Ovary (tissue), 10 donors: ENCODE measurements at places on chromosomes 2 and 18.

- DNase-seq: no peak
These were observed 86.0 kb downstream of the EPHA4 start for GRCh38 chr2:221486106-221486505.

GRCh38 chr2:3558205-3559014 is at the start of gene RNASEH1:
Gene RNASEH1 (minus strand): TSS chr2:3558333. CDS start chr2:3558260, 73 bp downstream.
- DNase-seq: peak; percentile 99

- no peak for DNase-seq
These were observed 2.9 kb downstream of the CTDP1 start for GRCh38 chr18:79682481-79682880.

- DNase-seq: no peak
These were observed 63.3 kb upstream of the TTC27 start for GRCh38 chr2:32564417-32565035.

DNA sequence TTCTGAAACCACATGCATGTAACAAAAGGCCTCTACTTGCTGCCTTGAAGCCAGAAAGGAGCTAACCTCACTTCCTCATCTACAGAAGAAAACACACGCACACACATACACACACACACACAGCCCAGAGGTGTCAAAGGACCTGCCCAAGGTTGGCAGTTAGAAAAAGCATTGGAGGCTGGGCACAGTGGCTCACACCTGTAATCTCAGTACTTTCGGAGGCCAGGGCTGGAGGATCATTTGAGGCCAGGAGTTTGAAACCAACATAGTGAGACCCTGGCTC is 125.9 kb upstream of the RNF152 start:
- DNase-seq: no peak

DNA sequence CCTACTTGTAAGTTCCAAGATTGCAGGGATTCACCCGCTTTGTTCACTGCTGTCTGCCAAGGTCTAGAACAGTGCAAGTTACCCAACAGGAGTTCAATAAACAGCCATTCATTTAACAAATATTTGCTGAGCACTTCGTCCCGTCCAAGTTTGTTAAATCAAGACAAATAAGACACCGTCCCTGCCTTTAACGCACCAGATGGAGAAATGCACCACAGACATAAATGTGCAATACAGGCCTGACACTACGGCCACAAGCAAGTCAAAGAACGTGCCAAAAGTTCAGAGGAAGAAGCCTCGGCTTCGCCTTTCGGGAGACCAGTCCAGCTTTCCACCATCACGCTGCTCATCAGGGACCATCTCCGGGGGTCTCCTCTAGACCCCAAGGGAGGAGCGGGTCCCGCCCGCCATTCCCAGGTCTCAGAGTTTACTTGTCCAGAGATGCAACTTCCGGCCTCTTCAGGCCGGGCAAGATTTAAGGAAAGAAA is 429 bp downstream of the C2orf76 start:
- no peak for DNase-seq

DNA sequence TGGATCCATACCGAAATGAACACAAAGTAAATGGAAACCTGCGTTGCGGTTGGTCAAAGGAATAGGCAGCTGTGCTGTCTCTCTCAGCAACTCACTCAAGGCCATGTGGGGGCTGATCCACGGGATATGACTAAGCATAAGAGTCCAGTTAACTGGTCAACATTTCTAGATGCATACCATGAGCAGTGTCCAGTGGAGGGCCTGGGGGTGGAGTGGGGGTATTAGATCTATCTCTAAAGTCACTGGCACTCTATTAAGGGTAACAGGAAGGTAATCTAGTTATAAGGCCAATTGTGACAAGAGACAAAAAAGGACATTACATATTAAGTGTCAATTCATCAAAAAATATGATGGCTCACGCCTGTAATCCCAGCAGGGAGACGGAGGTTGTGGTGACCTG is 136.8 kb downstream of the TTC32 start:
- DNase-seq: no peak

GRCh38 chr2:63846487-63846886 is 4.8 kb downstream of the UGP2 start:
- DNase-seq: no peak

DNA sequence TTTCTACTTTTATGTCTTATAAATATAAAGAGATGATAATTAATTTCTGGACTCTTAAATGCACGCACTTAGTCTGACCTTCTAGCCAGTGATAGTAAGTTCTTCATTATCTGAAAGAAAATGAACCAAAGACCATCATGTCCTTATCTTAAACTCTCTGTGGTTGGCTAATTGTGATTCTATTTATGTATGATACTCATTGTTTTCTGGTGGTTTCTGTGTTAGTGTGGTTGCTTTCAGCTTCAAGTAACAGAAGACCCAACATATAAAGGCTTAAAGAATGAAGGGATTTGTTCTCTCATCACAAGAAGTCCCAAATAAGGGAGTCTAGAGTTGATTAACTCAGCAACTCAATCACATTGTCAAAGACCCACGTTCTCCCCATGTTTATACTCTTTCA is 225.2 kb upstream of the TANK start:
- no peak for DNase-seq

DNA sequence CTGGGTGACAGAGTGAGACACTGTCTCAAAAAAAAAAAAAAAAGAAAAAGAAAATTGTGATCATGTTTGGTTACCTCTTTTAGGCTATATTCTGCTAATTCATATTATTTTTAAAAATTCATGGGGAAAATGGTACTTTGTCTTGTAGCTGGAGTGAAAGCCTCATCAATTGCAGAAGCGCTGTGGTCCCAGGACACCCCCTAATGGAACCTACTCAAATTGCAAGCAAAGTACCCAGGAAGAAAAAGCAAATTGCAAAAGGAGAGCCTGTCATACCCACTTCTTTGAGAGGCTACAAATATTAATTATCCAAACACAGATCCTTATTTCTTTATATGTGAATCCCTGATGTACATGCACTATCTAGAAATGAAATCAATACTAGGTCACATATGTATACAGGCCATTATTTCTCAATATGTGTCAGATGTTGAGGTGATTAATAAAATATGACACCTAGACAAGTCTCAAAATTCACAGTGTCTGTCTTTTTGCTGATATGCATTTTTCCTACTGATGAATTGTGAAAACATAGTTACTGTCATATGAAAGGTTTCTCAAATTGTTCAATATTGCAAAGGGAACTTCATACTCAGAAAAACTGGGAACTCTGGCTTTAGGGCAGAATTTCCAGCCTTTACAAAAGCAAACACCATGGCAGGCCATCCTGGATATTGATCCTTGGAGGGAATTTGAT is 12.6 kb downstream of the CRACDL start:
- DNase-seq: no peak

GRCh38 chr2:27552941-27553340 is 29.9 kb upstream of the ZNF512 start:
- DNase-seq: no peak

- DNase-seq: no peak
These were observed 100.5 kb upstream of the ODC1 start for GRCh38 chr2:10548626-10549025.

DNA sequence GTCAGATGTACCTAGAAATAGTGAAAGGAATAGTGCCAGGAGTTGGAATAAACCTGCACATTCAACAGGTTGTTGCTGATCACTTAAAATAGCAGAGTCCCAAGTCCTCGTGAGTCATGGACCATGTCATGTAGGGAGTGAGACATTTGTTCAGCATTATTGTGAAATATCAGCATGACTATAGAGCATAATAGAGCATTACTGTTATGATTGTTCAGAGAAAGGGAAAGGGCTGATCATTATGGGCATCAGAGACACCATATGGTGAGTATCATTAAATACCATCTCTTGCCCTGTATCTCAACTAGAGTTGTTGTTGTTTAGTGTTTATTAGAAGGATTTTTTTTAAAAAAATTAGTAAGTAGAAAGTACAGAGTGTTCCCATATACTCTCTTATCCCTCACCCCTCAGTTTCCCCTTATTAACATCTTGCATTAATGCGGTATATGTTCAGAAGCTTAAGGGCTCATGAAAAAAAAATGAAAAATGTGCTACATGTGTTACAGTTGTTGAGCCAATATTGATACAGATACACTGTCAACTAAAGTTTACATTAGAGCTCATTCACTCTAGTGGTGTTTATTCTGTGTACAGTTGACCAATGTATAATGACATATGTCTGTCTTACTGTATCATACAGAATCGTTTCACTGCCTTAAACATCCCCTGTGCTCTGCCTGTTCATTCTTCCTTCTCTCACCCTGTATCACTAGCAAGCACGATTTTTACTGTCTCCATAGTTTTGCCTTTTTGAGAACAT is 5.7 kb downstream of the ELAC1 start:
- no peak for DNase-seq

GRCh38 chr18:55449412-55450140 is 138.4 kb downstream of the TCF4 start:
- no peak for DNase-seq

DNA sequence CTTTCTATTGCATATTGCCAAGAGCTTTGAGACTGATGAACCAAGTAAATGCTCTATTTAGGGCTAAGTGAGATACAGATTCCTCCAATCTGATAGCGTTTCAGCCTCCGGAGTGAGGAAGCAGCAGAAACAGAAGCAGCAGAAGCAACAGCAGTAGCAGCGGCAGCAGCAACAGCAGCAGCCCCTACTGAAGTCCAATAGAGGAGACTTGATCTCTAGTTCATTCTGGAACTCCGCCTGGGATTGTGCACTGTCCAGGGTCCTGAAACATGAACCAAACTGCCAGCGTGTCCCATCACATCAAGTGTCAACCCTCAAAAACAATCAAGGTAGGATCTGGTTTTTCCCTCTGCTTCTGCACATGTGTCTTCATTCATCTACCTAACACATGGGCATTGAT is at the start of gene DPP10:
Gene DPP10 (plus strand): TSS at position 132 of the 400 bp plus-strand sequence.
- DNase-seq: no peak

GRCh38 chr2:71812736-71813135 is 334.9 kb downstream of the CYP26B1 start:
- DNase-seq: no peak

- DNase-seq: no peak
These were observed 122.2 kb upstream of the ZEB2 start for GRCh38 chr2:144642131-144642530.

DNA sequence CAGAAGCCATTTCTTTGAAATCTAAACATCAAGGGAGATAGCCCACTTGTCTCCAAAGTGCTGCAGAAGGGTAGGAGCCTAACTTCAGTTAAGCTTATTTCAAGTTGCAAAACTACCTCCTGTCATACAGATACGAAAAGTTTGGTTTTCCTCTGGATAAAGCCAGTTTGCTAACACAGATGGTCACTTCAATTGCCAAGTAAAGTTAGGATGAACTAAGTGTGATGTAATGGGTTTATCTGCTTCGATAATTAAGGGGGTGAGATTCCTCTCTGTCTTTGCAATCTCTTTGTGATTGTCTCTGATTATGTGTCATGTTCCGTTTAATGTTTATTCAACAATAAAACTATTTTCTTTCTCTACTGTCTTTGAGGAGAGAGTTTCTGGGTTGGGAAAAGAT is 156.4 kb downstream of the SLC39A10 start:
- DNase-seq: no peak

- DNase-seq: no peak
These were observed 54.7 kb downstream of the EMILIN2 start for GRCh38 chr18:2901423-2901985.

- DNase-seq: no peak
These were observed 142.4 kb upstream of the AQP4 start for GRCh38 chr18:27007880-27008279.

DNA sequence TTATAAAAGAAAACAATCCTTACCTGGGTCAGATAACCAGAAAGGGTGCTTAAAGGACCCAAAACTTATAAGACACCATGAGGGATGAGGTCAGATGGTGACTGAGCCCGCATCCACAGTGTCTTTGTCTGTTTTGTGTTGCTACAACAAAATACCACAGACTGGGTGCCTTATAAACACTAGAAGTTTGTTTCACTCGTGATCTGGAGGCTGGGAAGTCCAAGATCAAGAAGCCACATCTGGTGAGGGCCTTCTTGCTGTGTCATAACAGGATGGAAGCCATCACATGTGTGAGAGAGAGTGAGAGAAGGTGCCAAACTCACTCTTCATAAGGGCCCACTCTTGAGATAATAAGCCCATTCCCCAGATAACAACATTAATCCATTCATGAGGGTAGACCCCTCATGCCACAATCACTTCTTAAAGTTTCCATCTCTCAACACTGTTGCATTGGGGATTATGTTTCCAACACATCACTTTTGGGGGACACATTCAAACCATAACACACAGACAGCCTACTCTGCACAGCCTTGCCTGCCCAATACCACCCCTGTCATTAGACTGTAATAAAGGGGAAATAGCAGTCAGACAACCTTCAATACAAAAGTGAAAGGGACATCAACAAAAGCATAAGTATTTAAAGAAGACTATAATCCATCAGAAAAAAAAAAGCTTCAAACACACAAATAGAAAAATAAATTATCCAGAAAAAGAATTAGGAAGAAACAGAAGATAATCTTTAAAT is 249.8 kb downstream of the ANAPC1 start:
- no peak for DNase-seq

DNA sequence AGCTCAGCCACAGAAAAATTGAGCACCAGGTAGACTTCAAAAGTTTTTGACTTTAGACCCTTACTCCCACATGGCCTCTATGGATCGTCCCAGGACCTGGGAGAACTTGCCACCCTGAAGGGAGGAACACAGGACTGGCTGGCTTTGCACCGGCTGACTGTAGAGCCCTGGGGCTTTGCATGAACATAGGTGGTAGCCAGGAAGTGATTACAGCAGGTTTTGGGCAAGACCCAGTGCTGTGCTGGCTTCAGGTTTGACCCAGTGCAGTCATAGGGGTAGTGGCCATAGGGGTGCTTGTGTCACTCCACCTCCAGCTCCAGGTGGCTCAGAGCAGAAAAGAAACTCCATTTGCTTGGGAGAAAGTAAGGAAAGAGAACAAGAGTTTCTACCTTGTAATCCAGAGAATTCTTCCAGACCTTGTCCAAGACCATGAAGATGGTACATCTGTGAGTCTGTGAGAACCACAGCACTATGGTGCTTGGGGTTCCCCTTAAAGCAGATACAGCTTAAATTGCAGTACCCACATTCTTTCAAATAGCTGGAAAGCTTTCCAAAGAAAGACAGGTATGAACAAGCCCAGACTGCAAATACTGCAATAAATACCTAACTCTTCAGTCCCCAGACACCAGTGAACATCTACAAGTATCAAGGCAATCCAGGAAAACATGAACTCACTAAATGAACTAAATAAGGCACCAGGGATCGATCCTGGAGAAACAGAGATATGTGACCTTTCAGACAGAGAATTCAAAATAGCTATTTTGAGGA is 13.0 kb upstream of the SESTD1 start:
- no peak for DNase-seq

DNA sequence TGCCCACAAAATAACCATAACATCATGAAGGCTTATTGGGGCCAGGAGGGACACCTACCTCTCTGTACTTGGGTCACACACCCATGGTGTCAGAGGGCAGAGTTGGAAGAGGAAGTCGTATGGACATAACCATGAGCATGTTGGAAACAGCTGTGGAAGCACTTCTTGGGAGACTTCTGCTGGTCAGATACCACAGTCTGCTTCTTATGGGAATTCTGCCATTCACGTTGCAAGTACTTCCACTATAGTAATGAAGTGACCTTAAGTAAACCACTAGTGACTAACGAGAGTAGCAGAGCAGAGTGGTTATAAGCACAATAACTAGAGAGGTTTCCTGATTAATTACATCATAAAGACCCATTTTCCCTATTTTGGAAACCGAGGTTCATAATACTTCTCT is 61.1 kb upstream of the TFPI start:
- DNase-seq: no peak

- no peak for DNase-seq
These were observed 91.9 kb upstream of the CAVIN2 start for GRCh38 chr2:191938779-191939178.
